ENCODE measurements at places on chromosomes 16 and 17.

GRCh38 chr16:59849716-59850115 lies 1115.6 kb upstream of the GOT2 start:
- no peak for DNase-seq

- no peak for DNase-seq
Measured at GRCh38 chr16:84643674-84644073, 4.6 kb upstream of the KLHL36 start.

GRCh38 chr17:36931096-36931696 lies 6.1 kb upstream of the LHX1 start:
- DNase-seq = no peak

DNA sequence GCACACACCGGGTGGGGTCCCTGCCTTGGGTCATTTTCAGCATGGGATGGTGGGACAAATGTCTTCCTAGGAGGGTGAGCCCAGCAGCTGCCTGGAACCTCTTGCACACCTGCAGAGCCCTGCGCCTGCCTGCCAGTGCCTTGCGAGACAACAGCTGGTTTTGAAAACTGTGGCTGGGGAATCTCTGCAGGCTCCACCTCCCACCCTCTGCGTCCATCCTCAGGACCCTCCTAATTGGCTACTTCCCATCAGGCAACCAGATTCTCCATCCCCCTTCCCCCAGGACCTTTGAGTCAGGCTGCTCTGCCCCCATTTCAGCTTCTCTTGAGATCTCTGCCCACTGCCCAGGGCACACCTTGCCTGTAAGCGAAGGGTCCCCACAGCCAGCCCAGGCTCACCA lies 26.6 kb downstream of the PEMT start:
- DNase-seq = no peak
